ENCODE measurements at places on chromosomes 7 and 10.

GRCh38 chr7:2585446-2585845 lies 26.7 kb downstream of the IQCE start:
- no peak for DNase-seq

DNA sequence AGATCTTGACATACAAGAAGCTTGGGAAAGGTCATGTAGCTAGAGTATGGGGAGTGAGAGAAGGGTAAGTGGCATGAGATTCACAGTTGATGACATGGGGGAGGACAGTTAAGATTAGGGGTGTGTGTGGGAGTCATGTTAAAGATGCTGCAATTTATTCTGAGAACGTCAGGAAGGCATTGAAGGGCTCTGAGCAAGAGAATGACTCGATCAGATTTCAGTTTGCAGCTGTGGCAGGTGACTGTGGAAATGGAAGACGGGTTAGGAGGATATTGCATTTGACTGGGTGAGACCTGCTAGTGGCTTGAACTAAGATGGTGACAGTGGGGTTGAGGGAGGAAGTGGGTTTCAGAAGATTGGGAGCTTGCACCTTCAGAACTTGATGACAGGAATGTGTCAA lies 5.6 kb downstream of the CDC123 start:
- no peak for DNase-seq

DNA sequence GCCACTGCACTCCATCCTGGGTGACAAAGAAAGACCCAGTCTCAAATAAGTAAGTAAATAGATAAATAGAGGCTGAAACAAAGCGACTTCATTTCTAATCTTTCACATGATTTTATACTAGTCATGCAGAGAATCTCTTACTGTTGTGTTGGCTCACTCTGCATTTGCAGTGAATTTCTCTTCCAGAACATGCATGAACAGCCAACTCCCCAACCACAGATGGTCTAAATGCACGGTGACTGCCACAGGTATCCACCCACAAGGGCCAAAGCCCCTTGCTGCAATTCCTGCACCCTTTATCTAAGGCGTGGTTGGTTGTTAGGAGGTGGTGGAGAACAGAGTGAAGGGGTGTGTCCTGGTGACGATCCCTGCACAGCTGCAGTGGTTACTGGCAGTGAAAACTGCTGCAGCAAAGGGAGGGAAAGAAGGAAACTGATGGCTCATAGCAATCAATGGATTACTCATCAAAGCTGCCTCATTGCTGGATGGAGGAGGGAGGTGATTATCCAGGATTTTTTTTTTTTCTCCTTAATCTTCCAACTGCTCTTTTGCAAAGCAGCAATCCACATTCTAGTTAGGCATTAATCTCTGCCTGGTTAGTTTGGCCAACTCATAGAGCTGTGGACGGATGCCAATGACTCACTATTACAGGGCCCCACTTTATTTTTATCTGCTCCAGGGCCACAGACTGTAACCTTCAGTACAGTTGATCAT lies 50.6 kb downstream of the PRTFDC1 start:
- DNase-seq: no peak

DNA sequence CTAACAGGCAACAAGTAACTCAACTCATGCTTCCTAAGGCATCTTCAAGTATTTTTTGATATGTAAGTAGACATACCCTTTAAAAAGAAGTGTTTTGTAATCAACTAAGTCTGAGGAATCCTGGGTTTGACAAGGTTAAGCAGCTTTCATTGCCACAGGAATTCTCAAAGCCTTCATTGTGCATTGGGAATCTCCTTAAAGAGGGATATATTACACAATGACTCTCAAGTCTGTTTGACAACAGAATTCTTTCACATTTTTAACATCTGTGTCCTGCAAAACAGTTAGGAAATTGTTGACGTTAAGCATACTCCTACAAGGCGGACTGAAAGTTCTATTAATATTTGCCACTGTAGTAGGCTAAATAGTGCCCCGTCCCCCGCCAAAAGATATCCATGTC lies 71.4 kb downstream of the SGMS1 start:
- no peak for DNase-seq

GRCh38 chr7:115113776-115114175 lies 191.9 kb downstream of the MDFIC start:
- DNase-seq: no peak

DNA sequence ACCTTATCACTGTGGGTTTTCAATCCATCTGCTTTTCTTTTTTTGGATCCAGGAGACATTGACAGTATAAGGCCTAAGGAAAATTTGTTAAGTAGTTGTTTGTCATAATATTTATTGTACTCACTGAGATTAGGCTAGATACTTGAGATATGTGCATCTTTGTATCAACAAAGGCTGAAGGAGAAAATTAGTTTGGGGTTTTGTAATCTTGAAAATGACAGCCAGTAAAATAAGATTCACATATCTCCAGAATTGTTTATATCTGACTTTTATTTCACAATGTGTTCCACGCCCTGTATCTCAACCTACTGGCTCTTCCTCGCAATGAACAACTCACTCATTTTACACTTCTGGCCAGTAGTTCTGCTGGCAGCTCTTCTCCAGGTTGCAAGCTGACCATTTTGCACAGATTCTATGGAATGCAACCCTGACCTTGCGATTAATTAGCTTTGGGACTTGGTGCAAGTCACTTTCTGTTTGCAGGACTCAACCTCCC lies 132.7 kb downstream of the GATA3 start:
- no peak for DNase-seq

GRCh38 chr10:97463363-97464132 lies 17.6 kb downstream of the ZDHHC16 start:
- peak; percentile 54 for DNase-seq

GRCh38 chr7:114934086-114934485 lies 12.2 kb downstream of the MDFIC start:
- DNase-seq: no peak

GRCh38 chr10:44394696-44395381 lies 9.9 kb upstream of the CXCL12 start:
- no peak for DNase-seq

- DNase-seq: no peak
Measured at GRCh38 chr10:129761981-129762956, 201.8 kb downstream of the EBF3 start.

DNA sequence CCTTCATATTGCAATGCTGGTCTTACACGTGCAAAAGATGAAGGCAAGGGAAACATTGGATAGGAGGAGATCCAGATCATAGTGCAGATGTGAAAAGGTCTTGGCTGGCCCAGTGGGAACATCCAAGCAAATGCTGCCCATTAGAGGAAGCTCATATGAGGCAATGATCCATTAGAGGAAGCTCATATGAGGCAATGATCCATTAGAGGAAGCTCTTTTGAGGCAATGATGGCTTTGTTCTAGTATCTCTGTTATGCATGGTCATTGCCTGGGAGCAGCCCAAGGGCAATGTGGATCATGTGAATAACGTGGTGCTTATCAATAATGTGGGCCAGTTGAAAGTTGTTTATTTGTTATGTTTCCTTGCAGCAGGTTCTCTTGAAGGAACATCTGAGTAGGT lies 37.8 kb downstream of the STEAP4 start:
- DNase-seq: no peak

DNA sequence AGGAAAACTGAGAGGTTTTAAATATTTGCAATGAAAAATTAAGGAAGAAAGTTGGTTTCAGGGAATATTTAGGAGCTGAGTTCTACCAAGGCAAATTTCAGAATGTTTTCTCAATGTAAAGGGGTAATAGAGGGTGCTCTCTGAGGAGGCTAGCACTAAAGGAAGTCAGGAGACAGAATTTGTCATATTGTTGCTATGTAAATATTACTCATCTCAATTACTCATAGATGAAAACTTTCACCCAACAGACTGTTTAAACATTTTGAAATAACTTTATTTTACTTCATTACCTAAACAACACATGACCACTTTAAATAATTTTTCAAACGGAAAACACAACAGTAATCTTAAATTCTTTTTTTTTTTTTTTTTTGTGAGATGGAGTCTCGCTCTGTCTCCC lies 274.8 kb upstream of the NRG3 start:
- DNase-seq: no peak

DNA sequence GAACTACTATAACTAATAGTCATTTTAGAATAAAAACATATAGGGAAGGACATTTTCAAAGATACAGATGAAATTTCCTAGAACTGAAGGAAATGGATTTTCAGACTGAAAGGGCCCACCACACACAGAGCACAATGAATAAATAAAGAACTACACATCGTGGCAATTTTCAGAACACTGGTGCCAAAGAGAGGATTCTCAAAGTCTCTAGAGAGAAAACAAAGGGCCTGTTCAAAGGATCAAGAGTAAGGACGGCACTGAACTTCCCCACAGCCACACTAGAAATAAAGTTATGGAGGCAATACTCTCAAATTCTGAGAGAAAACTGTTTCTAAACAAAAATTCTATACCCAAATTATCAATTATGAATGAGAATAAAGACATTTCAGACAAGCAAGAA lies 21.9 kb downstream of the NAPEPLD start:
- no peak for DNase-seq

DNA sequence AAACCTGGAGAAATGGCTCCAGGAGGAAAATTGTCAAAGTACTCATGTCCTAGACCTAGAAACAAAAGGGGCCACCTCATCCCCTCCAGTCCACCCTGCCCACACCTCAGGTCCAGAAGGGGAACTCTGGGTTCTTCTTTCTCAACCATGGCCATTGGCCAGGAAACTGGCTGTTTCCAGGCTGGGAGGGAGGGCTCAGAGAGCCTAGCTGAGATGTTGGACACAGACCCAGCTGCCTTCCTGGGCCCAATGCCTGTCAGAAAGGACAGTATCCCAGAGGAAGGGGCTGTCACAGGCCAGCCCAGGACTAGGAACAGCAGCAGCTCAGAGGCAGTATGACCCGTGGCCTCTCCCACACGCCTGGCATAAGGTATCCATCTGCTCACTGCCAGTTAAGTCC lies 9.6 kb downstream of the GRID1 start:
- no peak for DNase-seq

DNA sequence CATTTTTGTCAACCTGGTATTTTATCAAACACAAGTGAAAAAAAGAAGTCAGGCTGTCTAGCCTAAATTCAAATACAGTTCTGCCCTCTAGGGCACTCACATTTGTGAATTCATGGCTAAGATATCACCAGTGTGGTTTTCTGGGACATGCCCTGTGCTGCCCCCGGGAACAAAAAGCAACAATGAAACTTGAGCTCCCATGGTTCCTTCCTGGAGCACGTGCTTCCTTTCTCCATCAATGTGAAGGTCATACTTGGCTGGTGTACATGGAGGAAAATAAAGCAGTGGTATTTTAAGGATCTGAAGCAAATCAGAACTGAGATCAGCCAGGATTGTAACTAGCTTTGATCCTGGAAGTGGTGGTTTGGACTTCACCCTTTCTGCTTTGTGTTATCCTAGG lies 128.9 kb upstream of the FRMD4A start:
- no peak for DNase-seq

GRCh38 chr7:68925241-68925640 lies 673.0 kb upstream of the AUTS2 start:
- DNase-seq: no peak

- no peak for DNase-seq
Measured at GRCh38 chr10:82980321-82980720, 1105.3 kb downstream of the NRG3 start.

DNA sequence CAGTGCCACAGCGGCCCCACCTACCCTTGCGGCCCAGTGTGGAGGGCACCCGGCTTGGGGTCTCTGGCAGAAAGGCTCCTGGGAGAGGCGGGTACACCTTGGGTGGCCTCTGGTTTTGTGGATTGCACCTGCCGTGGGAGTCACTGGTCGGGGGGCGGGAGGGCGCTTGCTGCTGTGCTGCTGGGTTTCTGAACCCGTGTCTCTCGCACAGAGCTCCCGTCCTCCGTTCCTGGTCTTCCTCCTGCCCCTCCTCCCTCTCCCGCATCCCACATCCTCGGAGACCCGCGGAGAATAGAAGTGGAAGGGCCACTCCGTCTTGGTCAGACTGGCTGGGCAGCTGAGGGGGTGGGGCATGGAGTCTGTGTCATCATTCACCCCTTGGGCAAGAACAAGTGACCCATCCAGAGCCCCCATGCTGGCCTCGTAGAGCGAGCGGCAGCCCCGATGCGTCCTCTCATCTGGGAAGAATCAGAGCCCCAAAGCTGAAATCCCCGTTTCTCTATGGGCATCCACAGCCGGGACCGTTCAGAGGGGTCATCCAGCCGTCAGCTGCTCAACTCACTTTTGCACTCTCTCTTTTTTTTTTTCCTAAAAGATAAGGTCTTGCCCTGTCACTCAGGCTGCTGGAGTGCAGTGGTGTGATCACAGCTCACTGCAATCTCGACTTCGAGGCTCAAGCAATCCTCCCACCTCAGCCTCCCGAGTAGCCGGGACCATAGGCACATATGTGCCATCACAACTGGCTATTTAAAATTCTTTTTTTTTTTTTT lies 4.0 kb downstream of the MAFK start:
- DNase-seq: no peak

- no peak for DNase-seq
Measured at GRCh38 chr7:81754918-81755696, 14.7 kb downstream of the HGF start.

GRCh38 chr7:106523482-106523881 lies 137.5 kb downstream of the CCDC71L start:
- DNase-seq: no peak

GRCh38 chr10:32795598-32796183 lies 162.3 kb downstream of the ITGB1 start:
- DNase-seq: no peak

DNA sequence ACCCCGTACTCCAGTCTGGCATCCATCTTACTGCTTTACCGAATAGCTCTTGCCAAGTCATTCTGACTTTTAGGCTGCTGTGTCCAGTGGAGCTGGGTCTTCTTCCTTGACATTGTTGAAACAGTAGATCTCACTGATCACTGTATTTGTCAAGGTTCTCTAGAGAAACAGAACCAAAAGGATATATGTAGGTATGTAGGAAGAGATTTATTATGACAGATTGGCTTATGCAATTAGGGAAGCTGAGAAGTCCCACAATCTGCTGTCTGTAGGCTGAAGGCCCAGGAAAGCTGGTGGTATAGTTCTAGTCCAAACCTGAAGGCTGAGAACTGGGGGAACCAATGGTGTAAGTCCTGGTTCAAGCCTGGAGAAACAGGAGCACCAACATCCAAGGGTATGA lies 12.1 kb upstream of the PRRT4 start:
- DNase-seq: no peak

DNA sequence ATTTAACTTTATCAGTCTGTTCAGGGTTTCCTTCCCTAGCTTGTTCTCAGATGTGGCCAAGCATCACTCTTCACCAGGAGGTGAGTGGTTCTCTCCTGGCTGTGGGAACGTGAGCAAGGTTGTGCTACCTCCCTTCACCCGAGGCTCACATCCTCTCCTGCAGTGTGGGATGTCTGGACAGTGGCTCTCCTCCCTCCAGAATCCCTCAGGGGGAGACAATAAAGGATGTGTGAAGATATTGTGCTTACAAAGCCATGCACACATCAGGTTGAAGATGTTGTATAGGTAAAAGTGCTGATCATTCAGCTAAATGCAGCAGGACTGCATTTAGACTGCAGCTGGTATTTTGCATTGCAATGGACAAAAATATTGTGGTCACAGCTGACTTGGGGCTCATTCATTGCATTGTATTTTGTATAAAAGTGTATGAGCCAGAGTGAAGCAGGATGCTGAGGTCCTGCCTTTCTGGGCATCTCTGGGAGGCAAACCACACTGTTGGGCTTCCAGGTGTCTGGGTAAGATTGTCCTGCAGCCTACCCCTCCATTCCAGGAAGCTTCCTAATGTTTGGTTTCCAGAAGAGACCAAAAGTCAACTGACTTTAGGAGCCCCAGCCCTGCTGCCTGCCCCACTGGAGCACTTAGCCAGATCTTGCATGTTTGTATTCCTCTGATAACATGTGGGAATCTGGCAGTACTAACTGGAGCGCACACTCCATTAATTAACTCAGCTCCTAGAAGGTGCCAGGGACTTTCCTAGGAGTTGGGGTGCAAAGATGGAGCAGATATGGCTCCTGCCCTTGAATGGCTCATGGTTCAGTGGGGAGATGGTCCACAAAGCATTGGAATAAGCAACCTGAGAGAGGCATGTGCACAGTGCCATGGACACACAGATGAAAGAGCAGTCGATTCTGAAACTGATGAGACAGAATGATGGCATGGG lies 292.5 kb upstream of the ZNF32 start:
- no peak for DNase-seq

Measured in iPS DF 19.7 (cell line).